ENCODE measurements at places on chromosomes 11 and 22. TPM values are rescaled to one million over a fixed set of nuclear protein-coding genes. Genes with fewer than 3 reads are reported as not detected.

RHOD gene
- total RNA-seq: 16.8 TPM

ELFN2 gene
- 9.4 TPM for total RNA-seq

MSANTD2 gene
- 21.0 TPM for total RNA-seq

PPME1 gene
- 36.1 TPM for total RNA-seq

PISD gene
- total RNA-seq: 28.1 TPM

DESI1 gene
- 28.4 TPM for total RNA-seq

FGF3 gene
- not detected for total RNA-seq

LYVE1 gene
- total RNA-seq: 44.8 TPM

FJX1 gene
- total RNA-seq: 16.5 TPM

ABTB2 gene
- 4.6 TPM for total RNA-seq

PHLDA2 gene
- total RNA-seq: 0.30 TPM

ZC3H12C gene
- 14.2 TPM for total RNA-seq

TRIM51 gene
- not detected for total RNA-seq

ACCS gene
- 28.1 TPM for total RNA-seq

PHETA2 gene
- 18.0 TPM for total RNA-seq

PKNOX2 gene
- total RNA-seq: 10.6 TPM

SCGB1D2 gene
- total RNA-seq: not detected

MIAT gene
- 54.7 TPM for total RNA-seq

BTG4 gene
- total RNA-seq: 0.39 TPM

POU2F3 gene
- total RNA-seq: not detected

TMEM258 gene
- total RNA-seq: 170 TPM

BSCL2 gene
- total RNA-seq: 179 TPM

DCDC1 gene
- total RNA-seq: 9.8 TPM

GRCh38 chr11:113538451-113539412 lies 63.5 kb upstream of the DRD2 start:
- no peak for DNase-seq

DNA sequence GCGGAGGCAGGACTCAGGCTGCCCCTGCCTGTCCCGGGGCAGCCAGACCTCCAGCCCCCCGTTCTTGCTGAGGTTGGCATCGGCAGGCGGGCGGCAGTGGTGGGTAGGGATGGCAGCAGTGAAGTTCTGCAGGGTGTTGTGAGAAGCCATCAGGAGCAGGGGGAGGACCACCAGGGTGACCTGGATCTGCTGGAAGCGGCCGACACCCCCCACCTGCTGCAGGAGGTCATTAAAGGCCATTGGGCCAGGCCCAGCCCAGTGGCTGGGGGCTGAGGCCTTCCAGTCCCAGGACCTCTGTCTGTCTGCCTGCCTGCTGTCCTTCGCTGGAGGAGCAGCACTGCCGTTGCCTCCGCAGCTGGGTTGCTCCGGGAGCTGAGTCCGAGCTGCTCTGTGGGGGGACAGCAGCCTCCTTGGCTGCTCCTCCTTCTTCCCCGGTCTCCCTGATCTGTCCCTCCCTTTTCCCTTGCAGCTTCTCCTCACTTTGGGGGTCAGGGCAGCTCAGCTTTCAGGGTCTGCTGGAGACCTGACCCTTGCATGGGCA lies at the start of gene SLC22A6:
SLC22A6 (minus strand) TSS at position 517 of the 541 bp plus-strand sequence; CDS start at position 240, 277 bp downstream.
- DNase-seq: no peak

- no peak for DNase-seq
These were observed 284.7 kb downstream of the ST3GAL4 start for GRCh38 chr11:126640186-126640585.

GRCh38 chr22:47060718-47061117 lies 298.3 kb downstream of the TBC1D22A start:
- DNase-seq: no peak

DNA sequence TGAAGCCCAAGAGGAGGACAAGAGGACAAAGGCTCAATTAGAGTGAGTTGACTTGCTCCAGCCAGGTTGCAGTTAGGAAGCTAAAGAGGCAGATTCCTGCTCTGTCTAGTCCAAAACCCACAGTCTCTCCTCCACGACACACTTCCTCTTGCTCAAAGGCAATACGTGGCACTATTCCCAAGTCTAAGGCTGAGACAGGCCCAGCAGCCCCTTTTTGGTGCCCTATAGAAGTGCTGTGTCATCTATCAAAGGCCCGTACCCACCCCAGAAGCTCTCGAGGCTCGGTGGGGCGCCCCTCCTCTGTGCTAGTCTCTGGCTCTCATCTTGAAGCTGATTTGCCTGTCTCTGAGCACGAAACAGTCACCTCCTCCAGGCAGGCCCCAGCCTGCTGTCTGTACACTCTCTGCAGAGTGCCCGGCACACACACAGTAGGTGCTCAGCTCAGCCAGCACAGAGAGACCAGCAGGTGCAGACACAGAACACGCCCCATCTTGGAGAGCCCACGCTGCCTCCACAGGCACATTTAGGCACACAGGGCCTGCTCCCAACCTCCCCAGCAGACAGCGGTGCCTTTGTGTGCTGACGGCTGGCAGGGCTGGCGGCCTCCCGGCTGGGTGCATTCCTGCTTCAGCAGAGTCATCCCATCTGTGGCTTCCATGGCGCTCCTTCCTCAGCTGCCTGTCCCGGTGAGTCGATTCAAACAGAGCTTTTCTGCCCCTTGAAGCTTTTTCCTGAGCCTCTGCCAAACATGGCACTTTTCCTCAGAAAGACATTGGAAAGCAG lies 52.8 kb downstream of the MYH9 start:
- no peak for DNase-seq

DNA sequence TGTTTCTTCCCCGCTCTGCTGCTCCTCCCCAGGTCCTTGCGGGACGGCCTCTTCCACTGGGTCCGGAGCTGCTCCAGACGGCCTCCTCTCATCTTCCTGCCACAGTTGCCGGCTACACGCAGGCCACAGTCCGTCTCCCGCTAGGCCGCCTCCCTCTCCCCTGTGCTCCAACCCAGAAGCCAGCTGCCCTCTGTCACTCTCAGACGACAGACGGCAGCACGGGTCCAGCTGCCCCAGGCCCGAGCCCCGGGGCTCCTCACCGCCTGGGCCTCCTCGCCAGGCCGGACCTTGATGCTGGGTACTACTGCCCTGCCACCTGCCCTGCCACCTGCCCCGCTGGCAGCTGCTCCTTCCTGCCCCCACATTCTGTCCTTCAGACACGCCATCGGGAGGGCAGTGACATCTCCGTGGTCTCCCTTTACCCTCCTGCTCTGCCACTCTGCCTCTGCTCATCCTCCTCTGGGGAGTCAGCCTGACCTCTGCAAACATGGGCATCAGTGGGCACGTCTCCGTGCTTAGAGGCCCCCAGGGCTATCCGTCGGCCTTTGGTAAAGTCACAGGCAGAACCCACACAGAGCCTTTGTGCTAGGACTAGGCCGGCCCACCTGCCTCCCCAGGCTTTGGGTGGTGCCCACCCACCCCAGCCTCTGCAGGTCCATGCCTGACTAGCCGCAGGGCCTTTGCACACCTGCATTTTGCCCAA lies 43.1 kb upstream of the TH start:
- DNase-seq: no peak

DNA sequence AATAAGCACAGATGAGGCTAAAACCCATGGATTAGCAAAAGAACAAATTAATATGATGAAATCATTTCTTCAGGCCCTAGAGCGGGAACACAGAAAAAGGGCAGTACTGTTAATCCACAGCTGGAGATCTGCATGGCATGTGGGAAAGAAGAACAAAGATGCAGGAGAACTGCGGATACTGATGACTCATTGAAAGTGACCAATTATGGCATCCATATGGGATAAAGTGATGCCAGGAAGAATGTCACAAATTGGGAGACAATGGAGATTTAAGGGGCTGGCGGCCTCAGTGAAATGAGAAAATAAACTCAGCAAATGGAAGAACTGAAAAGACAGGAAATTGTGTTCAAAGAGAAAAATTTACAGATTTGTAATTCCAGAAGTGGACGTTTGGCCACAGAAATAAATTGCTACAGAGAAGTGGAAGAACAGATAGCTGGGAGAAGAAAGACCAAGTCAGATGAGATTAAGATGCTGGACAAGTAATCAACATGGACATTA lies 39.4 kb downstream of the SIK3 start:
- DNase-seq: no peak

- no peak for DNase-seq
These were observed 53.3 kb downstream of the NTM start for GRCh38 chr11:131423688-131424087.

DNA sequence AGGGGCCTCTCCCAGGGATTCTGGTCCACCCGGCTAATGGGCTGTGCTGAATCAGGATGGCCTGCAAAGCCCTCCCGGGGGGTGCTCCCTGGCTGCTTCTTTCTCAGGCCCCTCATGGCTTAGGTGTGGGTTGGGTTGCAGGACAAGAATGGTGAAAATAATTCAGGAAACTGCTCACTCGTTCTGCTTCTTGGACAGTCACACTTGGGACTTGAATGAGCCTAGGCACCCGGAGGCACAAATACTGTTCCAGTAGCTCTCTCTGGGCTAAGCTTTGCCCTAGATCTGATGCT lies 83.2 kb downstream of the TRIM29 start:
- no peak for DNase-seq

GRCh38 chr11:83643115-83643514 lies 356.9 kb upstream of the CCDC90B start:
- no peak for DNase-seq

DNA sequence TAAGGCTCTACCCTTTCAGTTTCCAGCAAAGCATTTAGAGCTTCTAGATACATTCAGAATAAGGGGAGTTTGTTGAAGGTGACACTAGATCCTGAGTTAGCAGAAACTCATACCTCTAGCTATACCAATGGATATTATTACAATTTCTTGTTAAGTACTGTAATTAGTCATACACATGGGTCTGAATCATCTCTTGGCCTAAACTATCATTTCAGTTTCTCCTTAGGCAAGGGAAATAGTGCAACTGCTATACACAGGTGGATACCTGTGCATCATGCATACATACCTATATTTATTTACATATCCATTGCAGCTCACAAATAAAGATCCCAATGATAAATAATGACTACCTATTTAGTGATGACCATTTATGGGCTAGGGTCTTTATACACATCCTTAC lies 45.1 kb upstream of the PAX6 start:
- no peak for DNase-seq

DNA sequence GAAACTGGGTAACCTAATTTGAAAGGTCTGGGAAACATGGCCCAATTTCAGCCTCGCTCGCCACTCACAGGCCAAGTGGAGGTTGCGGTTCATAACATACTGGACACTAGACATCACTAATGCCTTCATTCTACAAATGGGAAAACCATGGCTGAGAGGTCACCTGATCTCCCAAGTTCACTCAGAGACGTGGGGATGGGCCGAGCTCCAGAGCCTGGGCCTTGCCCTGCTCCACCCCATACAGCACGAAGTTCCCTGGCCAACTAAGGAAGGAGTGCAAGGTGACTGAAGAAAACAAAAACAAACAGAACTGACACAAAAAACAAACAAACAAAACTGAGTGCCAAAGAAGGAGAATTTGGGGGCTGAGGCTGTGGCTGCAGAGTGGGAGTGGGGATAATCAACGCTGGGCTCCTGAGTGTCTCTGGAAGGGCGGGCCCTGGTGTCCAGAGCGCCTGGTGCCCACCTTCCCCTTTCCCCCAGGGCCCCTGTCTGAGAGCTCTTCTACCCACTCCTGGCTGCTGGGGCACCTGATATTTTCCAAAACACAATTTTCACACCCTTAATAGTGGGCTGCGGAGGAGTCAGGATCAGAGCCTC lies 46.5 kb upstream of the ADA2 start:
- no peak for DNase-seq

GRCh38 chr22:40221055-40221414 lies 43.3 kb downstream of the TNRC6B start:
- DNase-seq: no peak

DNA sequence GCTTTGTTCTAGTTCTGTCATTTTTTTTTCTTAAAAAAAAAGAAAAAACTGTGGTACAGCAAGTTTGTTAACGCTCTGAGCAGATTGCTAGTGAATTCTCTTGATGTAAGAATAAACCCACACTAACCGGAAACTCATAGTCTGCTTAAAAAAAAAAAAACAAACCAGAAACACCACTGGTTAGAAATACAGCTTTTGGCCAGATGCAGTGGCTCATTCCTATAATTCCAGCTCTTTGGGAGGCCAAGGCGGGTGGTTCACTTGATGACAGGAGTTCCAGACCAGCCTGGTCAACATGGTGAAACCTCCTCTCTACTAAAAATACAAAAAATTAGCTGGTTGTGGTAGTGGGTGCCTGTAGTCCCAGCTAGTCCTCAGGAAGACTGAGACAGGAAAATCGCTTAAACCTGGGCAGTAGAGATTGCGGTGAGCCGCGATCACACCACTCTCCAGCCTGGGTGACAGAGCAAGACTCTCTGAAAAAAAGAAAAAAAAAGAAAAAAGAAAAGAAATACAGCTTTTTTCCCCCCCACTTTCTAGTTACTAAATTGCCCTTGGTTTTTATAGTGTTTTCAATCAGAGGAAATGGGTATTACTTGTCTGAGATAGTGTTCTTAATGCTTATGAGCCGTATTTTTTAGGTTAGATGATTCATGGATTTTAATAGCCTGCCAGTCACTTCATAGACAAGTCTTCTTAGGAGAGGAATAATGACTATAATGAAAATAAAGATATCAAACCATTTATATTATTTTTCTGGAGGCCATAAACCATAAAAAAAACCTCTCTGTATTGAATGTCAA lies 222.8 kb downstream of the DDX10 start:
- no peak for DNase-seq

- peak; percentile 90 for DNase-seq
These were observed 6.9 kb downstream of the KMT5B start for GRCh38 chr11:68206211-68206610.

- DNase-seq: no peak
These were observed 77.6 kb downstream of the LRRC32 start for GRCh38 chr11:76592961-76593360.

GRCh38 chr11:62143727-62144126 lies 19.9 kb downstream of the INCENP start:
- no peak for DNase-seq

DNA sequence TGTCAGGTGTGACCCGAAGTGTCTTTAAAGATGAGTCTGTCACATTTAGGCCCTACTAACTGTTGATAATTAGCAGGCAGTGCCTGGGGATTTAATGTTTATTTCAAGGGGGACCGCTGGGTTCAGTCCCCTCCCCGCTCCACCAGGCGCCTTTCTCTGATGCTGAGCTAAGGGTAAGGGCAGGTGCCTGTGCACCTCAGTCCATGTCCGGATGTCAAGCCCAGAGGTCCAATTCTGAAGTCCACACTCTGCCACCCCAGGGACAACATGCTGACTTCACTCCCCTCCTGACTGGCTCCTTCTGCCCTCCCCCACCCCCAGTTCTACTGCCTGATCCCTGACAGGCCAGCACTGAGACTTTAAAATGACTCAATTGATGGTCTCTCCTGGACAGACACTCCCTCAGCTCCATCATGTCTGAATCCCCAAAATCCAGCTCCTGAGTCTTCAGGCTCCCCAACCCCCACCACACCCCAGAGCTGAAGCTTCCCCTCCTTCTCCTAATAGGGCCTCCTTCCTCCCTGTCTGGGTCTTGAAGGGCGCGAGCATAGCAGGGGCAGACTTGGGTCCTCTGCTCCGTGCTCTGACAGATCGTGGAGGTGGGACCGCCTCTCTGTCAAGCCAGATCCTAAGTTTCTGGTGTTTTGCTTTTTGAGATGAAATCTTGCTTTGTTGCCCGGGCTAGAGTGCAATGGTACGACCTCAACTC lies 49.8 kb upstream of the ANO1 start:
- no peak for DNase-seq

- DNase-seq: no peak
These were observed 15.4 kb upstream of the MYOD1 start for GRCh38 chr11:17703951-17704350.
